ENCODE measurements at places on chromosomes 2 and 18.

GRCh38 chr2:88959480-88960204, 268.2 kb downstream of the RPIA start:
- DNase-seq = no peak

- DNase-seq = no peak
Measured at GRCh38 chr18:45851161-45851925, 25.9 kb downstream of the SIGLEC15 start.

GRCh38 chr2:158776231-158776630, 18.9 kb upstream of the DAPL1 start:
- no peak for DNase-seq

- DNase-seq = no peak
Measured at GRCh38 chr2:165313509-165313908, 74.3 kb downstream of the SCN2A start.

GRCh38 chr18:46298511-46298910, 194.3 kb downstream of the HAUS1 start:
- DNase-seq = no peak

- no peak for DNase-seq
Measured at GRCh38 chr18:21309248-21309647, 67.2 kb downstream of the GREB1L start.

GRCh38 chr18:67467188-67467587, 49.3 kb downstream of the DSEL start:
- DNase-seq = no peak

DNA sequence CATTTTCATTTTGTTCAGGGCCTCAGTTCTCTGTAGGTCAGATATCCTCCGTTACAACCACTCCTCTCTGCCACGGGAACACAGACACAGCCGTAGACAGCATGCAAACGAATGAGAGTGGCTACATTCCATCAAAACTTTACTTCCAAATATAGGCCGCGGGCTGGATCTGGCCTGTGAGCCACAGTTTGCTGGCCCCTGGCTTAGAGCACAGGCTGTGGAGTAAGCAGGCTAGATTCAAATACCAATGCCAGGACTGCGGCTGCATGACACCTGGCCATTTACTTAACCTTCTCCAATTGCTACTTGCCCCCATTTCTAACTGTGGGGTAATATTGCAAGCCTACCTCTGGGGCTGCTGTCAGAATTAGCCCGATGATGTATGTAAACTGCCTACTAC, 325.8 kb upstream of the POU3F3 start:
- DNase-seq = no peak

GRCh38 chr2:43323857-43324256, 97.5 kb upstream of the ZFP36L2 start:
- no peak for DNase-seq

DNA sequence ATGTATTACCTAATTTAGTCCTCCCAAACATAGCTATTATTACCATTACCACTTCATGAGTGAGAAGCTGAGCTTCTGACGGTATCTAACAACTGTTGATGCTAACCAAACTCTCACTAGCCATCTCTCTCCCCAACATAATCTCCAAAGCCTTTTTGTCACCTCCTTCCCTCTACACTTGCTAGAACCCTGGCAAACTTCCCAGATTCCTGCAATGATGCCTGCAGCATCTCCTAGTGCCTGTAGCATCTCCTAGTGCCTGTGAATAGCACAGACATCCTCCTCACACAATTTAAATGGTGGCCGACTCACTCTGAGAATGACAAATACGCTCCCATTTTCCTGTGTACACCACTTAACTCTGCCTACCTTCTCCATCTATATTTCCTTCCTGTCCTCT, 126.7 kb downstream of the STK39 start:
- DNase-seq = no peak

DNA sequence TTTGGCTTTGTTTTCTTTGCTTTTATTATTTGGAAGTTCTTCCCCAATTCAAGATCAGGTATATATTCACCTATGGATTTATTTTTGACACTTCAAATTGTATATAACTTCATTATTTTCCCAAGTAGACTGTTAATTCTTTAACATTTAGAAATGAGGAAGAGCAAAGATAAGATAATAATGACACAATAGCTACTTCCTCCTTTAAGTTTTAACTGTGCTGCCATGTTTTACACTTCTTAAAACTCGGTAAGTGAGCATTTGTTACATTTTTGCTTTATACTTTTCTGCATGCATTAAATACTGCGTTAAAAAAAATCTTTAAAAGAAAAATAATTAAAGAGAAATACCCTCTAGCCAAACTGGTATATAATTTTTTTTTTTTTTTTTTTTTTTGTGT, 32.5 kb downstream of the SLC66A3 start:
- peak; percentile 56 for DNase-seq

- DNase-seq = no peak
Measured at GRCh38 chr2:213233438-213234330, 50.6 kb upstream of the SPAG16 start.

DNA sequence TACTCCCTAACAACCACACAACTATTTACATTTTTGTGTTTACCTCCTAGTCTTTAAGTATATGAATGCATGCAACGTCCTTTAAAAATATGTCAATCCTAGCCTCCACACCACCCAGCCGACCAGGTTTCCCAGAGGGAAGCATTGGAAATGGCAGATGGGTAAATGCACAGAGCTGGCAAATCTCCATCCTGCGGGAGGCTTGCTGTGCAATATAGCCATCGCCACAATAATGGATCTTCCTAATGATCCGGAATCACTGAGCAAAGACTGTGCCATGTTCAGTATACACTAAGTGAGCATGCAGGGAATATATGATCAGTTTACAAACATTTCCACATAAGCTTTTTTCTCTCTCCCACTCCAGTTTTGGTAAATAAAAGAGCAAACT, 131.8 kb downstream of the NEDD4L start:
- no peak for DNase-seq
